ENCODE measurements at places on chromosomes 16 and 17.

GRCh38 chr16:76669288-76669687 lies 392.1 kb downstream of the CNTNAP4 start:
- no peak for DNase-seq

- peak; percentile 53 for DNase-seq
These were observed 40.8 kb upstream of the BHLHA9 start for GRCh38 chr17:1229349-1229899.

DNA sequence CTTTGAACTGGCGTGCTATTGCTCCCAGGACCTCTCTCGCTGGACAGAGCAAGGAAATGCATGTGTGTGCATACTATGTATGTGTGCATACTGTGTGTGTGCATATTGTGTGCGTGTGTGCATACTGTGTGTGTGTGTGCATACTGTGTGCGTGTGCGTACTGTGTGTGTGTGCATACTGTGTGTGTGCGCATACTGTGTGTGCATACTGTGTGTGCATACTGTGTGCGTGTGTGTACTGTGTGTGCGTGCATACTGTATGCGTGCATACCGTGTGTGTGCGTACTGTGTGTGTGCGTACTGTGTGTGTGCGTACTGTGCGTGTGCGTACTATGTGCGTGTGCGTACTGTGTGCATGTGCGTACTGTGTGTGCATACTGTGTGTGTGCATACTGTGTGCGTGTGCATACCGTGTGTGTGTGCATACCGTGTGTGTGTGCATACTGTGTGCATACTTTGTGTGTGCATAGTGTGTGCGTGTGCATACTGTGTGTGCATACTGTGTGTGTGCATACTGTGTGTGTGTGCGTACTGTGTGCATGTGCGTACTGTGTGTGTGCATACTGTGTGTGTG lies 89.4 kb downstream of the RPTOR start:
- no peak for DNase-seq

- DNase-seq: no peak
These were observed 16.5 kb upstream of the SPNS3 start for GRCh38 chr17:4417129-4417667.

DNA sequence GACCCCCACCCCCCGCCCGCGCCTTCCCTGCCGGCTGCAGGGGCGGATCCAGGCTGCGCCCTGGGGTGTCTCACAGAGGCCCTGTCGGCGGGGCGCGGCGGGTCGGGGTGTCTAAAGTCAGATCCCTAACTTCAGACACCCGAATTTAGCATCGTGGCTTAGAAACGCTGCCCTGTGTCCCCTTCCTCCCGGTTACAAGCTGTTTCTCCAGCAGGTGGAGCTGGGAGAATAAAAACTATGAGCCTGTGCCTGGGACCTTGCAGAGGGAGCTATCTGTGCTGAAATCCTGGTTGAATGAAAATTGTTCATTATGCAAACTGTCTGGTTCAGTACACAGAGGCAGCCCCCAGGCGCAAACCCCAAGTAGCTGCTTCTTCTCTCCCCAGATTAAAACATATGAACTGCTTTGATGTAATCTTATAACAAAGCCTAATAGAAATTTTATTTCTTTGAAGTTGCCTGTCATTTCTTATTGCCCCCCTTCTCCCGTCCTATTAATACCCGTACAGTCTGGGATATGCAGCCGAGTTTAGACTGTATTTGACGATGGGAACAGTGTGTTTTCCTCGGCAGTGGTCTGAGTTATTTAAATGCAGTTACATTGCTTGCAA lies 79.0 kb downstream of the RPA1 start:
- DNase-seq: peak; percentile 94

- no peak for DNase-seq
These were observed 425.1 kb downstream of the SLC39A11 start for GRCh38 chr17:72667096-72668063.

- DNase-seq: peak; percentile 20
These were observed 81.4 kb downstream of the C17orf67 start for GRCh38 chr17:56752263-56752836.

DNA sequence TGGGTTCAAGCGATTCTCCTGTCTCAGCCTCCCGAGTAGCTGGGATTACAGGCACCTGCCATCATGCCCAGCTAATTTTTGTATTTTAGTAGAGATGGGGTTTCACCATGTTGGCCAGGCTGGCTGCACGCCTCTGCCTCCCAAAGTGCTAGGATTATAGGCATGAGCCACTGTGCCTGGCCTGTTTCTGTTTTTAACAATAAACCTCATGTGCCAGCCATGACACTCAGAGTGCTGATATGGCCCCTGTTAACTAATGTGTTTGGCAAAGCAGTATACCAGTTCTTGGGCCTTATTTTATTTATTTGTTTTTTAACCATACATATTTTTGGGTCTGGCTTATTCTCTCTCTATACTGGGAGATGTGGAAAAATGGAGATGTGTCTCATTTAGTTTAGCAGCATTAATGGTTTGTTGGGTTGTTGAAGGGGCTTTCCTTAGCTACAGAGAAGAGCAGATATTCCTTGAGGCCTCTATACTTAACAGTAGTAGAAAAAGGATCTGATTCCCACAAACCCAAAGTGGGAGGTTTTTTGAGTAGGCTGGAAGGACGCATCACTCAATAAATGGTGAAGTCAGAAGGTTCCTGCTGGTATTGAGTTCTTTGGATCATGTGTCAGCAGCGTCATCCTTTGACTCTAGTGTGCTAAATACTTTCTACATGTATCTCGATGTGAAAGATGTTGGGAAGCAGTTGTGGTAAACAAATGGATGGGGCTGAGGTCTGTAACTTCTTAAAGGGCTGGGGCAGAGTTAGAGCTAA lies 16.2 kb upstream of the CDK5R1 start:
- no peak for DNase-seq

DNA sequence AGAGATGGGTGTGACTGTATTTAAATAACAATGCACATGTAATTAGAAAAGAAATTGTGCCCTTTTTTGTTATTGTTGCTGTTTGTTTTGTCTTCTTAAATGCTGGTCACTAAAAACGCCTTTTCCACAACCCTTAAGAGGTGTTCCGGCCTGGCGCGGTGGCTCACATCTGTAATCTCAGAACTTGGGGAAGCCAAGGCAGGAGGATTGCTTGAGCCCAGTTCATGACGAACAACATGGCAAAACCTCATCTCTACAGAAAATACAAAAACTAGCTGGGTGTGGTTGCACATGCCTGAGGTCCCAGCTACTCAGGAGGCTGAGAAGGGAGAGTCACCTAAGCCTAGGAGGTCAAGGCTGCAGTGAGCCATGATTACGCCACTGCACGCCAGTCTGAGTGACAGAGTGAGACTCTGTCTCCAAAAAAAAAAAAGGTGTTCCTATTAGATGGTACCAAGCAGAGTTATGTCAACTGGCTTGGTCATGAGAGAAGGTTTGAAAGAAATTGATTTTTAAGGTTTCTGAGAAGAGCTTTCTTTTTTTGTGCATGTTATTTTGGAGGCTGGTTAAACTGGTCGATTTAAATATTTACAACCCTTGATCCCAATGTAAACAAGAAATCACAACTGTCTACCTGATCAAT lies 23.5 kb upstream of the RFFL start:
- DNase-seq: no peak

DNA sequence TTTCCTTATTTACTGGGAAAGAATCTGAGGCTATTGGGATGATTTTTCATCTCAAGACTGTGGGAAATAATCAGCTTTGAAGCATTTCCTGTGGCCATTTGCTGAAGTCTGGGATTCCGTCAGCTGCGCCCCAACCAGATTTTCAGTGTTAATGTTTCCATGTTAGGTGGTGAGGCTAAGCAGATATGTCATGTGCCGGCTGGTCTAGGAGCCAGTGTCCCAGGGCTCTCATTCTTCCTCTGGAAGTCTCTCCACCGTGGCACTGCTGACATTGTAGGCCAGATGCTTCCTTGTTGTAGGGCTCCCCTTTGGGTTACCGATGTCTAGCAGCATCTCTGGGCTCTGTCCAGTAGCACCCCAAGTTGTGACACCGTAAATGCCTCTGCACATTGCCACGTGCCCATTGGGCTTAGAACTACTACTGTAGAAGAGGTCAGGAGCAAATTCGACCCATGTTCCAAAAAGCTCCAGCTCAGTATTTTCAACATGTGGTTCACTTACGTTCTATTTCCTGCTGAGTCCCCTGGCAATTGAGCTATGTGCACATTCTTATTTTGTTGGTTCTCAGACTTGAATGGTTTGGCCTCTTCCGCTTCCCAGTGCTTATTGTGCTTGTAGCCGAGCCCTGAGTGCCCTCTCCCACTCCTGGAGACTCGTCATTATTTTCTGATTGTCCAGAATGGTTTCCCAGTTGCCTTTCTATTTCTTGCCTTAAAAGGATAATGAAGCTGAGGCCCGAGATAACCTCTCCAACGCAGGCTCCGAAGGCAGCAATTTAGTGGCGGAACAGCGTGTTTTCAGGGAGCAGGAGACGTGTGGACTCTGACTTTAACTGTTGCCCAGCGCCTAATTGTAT lies 82.2 kb downstream of the SPECC1 start:
- no peak for DNase-seq

GRCh38 chr17:20028443-20028842 lies 19.3 kb downstream of the SPECC1 start:
- no peak for DNase-seq

- DNase-seq: no peak
These were observed 13.3 kb downstream of the ARL2BP start for GRCh38 chr16:57258226-57258909.

GRCh38 chr16:23453338-23454052 lies 506 bp upstream of the COG7 start:
- no peak for DNase-seq

DNA sequence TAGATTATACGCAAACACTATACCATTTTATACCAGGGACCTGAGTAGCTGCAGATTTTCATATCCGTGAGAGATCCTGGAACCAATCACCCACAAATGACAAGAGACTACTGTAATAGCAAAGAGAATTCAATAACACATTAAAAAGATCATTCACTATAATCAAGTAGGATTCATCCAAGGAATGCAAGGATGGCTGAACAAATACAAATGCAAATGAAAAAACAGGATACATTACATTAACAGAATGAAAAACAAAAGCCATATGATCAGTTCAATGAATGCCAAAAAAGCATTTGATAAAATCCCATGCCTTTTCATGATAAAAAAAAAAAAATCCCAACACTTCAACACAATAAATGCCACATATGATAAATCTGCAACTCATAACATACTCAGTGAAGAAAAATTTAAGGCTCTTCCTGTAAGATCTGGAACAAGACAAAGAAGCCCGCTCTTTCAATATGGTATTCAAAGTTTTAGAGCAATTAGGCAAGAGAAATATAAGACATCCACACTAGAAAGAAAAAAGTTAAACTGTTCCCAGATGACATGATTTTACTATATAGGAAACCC lies 29.0 kb downstream of the N4BP1 start:
- no peak for DNase-seq

- no peak for DNase-seq
These were observed 13.6 kb downstream of the HEATR6 start for GRCh38 chr17:60065136-60065535.

GRCh38 chr16:20812510-20812909 lies 6.2 kb downstream of the REXO5 start:
- no peak for DNase-seq

DNA sequence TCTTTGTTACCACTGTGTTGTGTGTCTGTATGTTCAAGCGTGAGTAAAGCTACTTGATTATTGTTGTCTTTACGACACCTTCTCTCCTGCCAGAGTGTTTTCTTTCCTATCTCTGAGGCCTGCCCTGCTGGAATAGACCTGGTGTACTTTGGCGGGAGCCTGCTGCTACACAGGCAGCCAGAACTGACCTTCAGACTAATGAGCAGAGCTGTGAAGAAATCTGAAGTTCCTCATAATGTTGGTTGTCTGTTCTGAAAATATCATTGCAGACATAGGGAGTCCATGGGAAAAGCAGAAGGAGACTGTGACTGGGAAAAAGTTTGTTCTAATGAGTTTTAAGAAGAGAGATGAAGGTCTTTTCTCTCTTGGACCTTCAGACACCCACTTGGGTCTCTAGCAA lies 9.8 kb downstream of the RHOT1 start:
- DNase-seq: no peak

DNA sequence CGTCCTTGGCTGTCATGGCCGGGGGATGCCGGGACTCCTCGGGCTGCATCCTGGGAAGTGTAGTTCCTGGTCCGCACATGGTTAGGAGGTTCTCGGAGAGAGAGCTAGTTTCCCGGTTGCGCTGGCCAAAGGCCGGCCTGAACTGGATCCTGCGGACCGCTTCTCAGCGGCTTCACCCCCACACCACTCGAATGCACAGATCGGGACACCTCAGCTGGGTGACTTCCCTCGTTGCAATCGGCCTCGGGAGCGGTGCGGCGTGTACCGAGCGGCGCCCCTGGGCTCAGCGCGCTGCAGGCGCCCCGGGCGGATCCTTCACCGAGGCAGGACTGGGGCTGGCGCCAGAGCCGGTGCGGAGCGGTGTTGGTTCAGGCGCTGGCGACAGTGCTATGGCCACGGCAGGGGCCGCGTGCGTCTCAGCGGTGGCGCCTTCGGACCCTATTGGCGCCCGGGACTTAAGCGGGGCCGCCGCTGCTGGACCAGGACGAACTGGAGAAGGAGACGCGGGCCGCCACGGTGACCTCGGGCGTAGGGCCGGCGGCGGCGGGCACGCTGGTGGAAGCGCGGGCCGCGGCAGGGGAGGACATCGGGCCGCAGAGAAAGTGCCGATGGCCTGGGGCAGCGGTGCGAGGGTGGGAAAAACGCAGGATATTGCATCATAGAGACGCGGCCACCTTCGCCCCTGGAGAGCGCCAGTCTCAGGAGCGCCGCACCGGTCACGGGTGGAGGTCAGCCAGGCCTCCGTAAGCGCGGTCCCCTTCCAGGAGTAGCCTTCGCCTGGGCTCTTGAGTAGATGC lies 11.4 kb downstream of the ZNF629 start:
- DNase-seq: peak; percentile 91

GRCh38 chr16:23504453-23505179 lies 5.7 kb downstream of the GGA2 start:
- no peak for DNase-seq

GRCh38 chr17:68459037-68459639 lies 1.8 kb upstream of the WIPI1 start:
- no peak for DNase-seq

GRCh38 chr17:30503558-30503957 lies 26.4 kb downstream of the GOSR1 start:
- no peak for DNase-seq

DNA sequence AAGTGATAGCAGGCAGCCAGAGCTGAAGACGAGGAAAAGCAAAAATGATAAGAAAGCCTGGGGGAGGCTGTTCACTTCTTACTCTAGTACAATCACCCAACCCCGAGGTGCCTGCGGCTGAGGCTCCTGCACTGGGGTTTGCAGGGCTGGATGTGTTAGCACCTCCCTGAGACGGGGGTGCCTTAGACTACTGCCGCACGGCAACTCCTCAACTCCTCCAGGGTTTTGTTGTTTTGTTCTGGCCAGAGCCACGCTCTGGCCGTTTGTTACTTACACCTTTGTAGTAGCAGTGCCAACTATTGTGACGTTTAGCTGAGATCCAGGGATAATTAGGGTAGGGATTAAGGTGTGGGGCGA lies 51.5 kb downstream of the LDHD start:
- DNase-seq: no peak

- peak; percentile 97 for DNase-seq
These were observed 628 bp upstream of the BLMH start for GRCh38 chr17:30292286-30292858.

GRCh38 chr16:50596762-50597450 lies 48.7 kb downstream of the NKD1 start:
- DNase-seq: no peak
